ENCODE measurements at places on chromosomes 3 and 15. TPM values are rescaled to one million over a fixed set of nuclear protein-coding genes. Genes with fewer than 3 reads are reported as not detected.

The GOLGA6L9 gene
- 3.3 TPM for total RNA-seq

The HTR3D gene
- not detected for total RNA-seq

The SPINK8 gene
- not detected for total RNA-seq

The MOBP gene
- 0.10 TPM for total RNA-seq

The CTSH gene
- total RNA-seq: 610 TPM

The ENTPD3 gene
- 2.2 TPM for total RNA-seq

The PSTPIP1 gene
- not detected for total RNA-seq

The ELL3 gene
- 7.7 TPM for total RNA-seq

The FANCD2 gene
- total RNA-seq: 8.8 TPM

DNA sequence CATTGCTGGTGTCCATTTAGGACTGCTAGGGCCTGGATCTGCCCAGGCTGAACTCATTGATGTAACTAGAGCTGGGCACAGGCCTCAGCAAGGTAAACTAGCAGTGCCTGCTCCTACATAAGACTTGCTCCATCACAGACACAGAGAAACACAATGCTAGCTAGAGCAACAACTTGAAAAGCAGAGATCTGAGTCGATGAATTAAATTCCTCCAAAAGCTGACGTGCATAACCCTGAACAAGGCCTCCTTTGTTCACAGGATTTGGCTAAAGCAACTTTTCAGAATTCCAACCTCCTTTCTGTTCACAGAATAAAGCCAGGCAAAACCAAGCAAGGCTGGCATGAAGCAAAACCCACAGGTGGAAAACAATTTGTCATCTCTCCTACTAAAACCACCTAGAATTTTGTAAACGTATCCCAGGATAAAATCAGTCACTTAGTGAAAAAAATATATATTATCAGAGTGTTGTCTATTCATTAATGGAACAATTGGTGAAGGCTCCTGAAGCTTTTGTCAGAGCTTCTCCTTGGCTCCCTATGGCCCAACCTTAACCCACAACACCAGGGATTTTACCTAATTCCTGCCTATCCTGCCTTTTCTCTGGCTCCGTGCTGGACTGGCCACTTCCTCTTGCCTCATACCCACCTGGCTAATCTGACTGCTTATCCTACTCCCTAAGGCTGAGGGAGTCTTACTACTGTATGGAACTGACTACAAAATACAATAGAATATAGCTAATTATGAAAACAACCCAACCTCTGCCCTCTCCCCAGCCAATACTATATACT lies 39.9 kb downstream of the PLCH1 start:
- DNase-seq: no peak

DNA sequence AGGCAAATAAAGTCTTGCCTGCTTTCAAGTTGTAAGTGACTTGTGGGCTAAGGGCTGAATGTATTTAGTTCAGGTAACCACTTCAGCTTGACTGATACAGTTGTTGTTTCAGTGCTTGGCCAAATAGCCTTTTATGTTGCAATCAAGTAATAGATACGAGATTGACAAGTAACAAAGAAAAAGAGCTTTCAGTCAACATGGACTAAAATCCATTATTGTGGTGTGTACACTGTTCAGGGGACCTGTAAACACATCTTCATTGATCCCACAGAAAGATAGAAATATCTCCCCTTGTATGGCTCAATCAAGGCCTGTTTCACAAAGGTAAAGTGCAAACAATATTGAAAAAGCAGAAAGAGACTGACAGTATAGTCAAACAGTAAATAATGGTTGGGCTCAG lies 224.8 kb upstream of the TMCO5A start:
- DNase-seq: no peak

DNA sequence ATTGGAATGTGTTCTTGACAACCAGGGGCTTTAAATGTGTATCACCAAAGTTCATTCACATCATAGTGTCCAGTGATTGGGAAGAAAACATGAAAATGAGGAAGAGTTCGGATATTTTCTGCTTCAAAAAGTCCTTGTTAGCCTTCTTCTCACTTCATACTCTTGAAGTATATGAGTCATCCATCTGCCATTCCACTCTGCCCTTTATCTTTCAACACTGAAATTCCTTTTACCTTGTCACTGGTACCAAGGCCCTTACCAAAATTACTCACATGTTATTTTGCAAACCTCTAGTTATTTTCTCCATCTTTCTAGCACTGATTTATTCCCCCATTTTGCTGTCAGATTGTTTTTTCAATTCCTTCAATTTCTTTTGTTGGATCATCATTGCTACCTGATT lies 32.5 kb downstream of the OR5H15 start:
- no peak for DNase-seq

- DNase-seq: no peak
Measured at GRCh38 chr3:71129611-71130431, 453.7 kb downstream of the FOXP1 start.

GRCh38 chr3:86547692-86548091 lies 443.3 kb downstream of the VGLL3 start:
- no peak for DNase-seq

GRCh38 chr3:178456621-178457285 lies 79.5 kb upstream of the KCNMB2 start:
- DNase-seq: no peak

- DNase-seq: no peak
Measured at GRCh38 chr3:42855219-42855546, 20.5 kb downstream of the CYP8B1 start.

DNA sequence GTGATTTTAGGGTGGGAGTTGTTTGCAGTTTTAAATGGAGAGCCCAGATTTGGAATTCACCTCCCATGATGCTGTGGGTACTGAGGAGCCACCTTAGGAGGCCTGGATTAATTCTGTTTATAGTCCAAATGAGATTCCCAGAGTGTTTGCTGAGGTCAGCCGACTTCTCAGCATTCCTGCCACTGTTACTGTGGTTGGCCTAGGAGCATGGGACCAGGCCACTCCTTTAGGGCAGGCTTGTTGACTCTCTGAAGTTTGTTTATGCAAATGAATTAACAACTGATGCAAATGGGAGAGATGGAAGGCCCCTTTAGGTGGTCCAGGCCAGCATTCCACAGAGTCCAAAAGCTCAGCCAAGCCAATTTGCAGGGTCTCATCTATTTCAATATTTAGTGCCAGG lies 46.1 kb downstream of the CACNA2D3 start:
- no peak for DNase-seq

- DNase-seq: no peak
Measured at GRCh38 chr3:108724101-108724500, 33.1 kb downstream of the RETNLB start.

- no peak for DNase-seq
Measured at GRCh38 chr15:70339571-70340493, 242.1 kb upstream of the TLE3 start.

DNA sequence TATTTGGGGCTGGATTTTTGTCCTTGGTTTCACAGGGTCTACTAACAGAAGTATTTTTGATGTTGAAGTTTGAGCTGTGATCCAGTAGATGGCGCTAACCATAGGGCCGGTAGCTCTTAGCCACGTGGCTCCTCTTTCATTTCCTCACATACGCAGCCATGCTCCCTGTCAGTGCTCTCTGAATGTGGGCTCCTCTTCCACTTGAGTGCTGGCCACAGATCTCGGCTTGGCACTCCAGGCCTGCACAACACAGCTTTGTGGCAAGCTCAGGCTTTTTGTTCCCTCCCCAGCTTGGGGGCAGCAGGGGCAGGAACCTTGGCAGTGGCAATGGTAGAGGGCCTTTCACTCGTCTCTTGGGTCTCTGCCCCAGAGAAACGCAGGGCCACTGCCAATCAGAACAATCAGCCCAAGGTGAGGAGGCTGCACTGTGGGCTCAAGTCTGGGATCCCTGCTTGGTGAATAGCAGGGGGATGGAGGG lies 18.6 kb upstream of the DNAAF4 start:
- peak; percentile 46 for DNase-seq
